ENCODE measurements at places on chromosomes 13 and 19.
A peak's percentile ranks its signal among the peaks of the same experiment; 100 is the strongest.

- no peak for DNase-seq
These were observed 282.9 kb downstream of the SLITRK5 start for GRCh38 chr13:87954091-87954490.

- DNase-seq, result no peak
These were observed 11.5 kb downstream of the KCNN4 start for GRCh38 chr19:43769256-43769655.

GRCh38 chr13:45773236-45773635, 71.1 kb downstream of the CBY2 start:
- no peak for DNase-seq

- no peak for DNase-seq
These were observed 63.0 kb downstream of the MAP4K1 start for GRCh38 chr19:38554676-38555141.

- DNase-seq, result no peak
These were observed 798 bp downstream of the SLC1A5 start for GRCh38 chr19:46787331-46788261.

DNA sequence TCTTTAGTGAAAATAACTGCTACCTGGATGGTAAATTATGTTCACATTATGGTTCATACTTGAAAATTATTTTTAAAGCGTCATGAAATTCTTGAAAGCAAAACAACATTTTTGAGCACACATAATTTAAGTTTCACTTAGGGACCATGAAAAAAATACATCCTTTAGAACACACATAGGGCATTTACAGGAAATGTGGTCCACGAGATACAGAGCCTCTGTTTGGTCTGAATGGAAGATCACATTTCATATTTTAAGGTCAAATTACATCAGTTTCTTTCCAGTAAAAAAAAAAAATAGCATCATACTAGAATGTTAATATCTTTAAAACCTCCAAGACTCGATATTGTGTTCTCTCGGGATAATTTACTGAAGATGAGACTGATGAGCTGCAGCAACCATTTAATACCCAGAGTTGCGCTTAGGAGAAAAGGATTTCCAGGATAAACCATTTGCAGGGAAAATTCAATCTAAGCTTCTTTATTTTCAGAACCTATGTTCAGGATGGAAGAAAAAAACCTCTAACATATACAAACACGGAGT, 720.7 kb downstream of the DIAPH3 start:
- DNase-seq, result peak; percentile 4

Data from bone marrow (tissue), 2 donors.